Esophagus muscularis mucosa (tissue), 4 donors: ENCODE measurements at places on chromosomes 12 and 14.

- H3K36me3 ChIP-seq, result no peaks in the 10 kb centered on the region
- H3K4me3 ChIP-seq, result no peak overlapping the region
- no peak for DNase-seq
- H3K27ac ChIP-seq, result no peak overlapping the region
Observed at GRCh38 chr12:132389026-132389425, 59.6 kb upstream of the GALNT9 start.

DNA sequence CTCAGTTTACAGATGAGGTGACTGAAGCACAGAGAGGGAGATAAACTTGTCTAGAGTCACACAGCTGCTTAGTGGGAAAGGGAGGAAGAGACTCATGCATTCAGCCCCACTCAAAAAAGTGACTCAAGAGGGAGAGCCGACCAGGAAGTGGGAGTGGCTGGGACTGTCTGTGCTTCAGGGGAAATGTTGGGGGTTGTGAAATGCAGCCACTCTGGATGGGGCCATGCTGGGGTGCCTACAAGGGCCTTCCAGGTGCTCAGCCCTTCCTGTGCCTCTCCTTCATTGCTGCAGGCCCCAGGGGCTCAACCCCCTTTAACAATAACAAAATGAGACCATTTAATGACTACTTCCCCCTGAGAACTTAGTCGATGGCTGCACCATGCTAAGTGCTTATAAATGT lies 41.8 kb downstream of the CACNA1C start:
- H3K27ac ChIP-seq, result peak overlapping the region; percentile 75
- H3K4me1 ChIP-seq, result peaks cover 89% of the 10 kb centered on the region
- H3K27me3 ChIP-seq, result no peaks in the 10 kb centered on the region

DNA sequence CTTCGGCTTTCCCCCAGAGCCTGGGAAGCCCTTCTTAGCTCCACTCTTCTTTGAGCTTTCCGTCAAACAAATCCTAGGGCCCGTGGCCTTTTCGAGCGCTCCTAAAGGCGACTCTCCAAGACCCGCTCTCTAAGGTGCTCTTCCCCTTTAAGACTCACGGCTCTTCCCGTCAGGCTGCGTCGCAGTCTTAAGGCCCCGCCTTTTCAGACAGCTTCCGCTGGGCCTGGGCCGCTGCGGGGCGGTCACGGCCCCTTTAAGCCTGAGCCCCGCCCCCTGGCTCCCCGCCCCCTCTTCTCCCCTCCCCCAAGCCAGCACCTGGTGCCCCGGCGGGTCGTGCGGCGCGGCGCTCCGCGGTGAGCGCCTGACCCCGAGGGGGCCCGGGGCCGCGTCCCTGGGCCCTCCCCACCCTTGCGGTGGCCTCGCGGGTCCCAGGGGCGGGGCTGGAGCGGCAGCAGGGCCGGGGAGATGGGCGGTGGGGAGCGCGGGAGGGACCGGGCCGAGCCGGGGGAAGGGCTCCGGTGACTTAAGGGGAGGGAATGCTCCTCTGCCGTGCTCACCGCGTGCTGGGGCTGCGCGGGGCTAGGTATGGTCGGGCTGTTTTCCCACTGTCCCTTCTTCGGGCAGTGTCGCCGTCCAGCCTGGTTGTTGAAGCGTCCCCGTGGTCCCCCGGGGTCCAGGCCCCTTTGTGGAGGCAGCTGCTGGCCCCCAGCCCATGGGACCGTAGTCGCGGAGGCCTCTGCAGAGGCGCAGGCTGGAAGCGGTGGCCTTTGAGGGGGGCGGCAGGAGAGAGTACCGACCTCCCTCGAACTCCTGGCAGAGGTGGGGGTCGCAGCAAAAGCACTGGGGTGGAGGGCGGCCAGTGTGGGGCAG lies at the start of gene PEX5:
Gene PEX5 (plus strand): TSS at position 289 of the 870 bp plus-strand sequence. CDS start 692 bp downstream, outside the sequence.
- H3K36me3 ChIP-seq, result peaks cover 25% of the 10 kb centered on the region
- peak within 1 kb of the TSS; percentile 97 for H3K4me3 ChIP-seq
- peaks cover 20% of the 10 kb centered on the region for H3K4me1 ChIP-seq
- H3K27me3 ChIP-seq, result no peaks in the 10 kb centered on the region

GRCh38 chr12:73589220-73589619 lies 948.4 kb upstream of the ATXN7L3B start:
- H3K4me3 ChIP-seq, result no peak overlapping the region
- no peak overlapping the region for H3K27ac ChIP-seq
- no peak for DNase-seq
- H3K4me1 ChIP-seq, result no peaks in the 10 kb centered on the region
- no peaks in the 10 kb centered on the region for H3K36me3 ChIP-seq
- no peaks in the 10 kb centered on the region for H3K27me3 ChIP-seq

DNA sequence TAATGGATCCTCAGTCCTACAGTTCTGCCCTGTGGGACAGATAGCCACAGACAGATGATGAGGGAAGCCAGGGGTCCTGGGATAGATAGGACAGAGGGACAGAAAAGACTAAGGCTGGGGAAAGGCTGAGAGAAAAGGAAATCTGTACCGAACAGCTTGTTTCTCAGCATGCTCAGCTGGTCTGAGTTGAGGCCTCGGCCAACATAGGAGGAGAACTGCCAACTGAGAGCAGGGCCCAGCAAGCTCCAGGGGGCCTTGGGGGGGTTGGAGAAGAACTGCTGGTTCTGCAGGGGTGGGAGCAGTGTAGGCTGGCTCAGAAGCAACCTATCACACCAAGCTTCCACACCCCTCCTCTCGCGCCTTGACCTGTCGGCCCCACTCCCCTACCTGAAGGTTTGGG lies 10.1 kb downstream of the IL23A start:
- no peaks in the 10 kb centered on the region for H3K4me1 ChIP-seq
- no peaks in the 10 kb centered on the region for H3K27me3 ChIP-seq
- peaks cover 75% of the 10 kb centered on the region for H3K36me3 ChIP-seq
- no peak for DNase-seq
- H3K4me3 ChIP-seq, result no peak overlapping the region

DNA sequence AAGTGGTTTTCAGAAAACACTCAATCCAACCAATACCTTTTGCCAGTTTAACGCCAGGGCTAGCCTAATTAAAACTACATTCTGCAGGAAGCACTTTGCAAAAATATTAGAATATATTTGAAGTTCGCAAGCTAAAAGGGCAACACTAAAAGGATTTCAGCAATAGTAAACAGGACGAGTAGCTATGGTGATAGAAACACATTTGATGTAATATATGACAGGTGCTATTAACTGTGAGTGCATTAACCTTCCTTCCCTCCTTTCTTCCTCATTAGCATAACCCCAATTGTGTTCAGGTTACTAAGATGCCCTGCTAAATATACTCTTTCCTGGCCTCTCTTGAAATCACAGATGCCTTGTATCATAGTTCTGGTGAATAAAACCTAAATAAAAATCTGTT lies 85.6 kb upstream of the TMCC3 start:
- no peak overlapping the region for H3K4me3 ChIP-seq
- no peaks in the 10 kb centered on the region for H3K27me3 ChIP-seq
- H3K27ac ChIP-seq, result no peak overlapping the region
- peaks cover 3% of the 10 kb centered on the region for H3K4me1 ChIP-seq

GRCh38 chr14:62162998-62163589 lies 400.9 kb downstream of the SNAPC1 start:
- no peaks in the 10 kb centered on the region for H3K36me3 ChIP-seq
- no peak for DNase-seq
- H3K4me1 ChIP-seq, result no peaks in the 10 kb centered on the region

DNA sequence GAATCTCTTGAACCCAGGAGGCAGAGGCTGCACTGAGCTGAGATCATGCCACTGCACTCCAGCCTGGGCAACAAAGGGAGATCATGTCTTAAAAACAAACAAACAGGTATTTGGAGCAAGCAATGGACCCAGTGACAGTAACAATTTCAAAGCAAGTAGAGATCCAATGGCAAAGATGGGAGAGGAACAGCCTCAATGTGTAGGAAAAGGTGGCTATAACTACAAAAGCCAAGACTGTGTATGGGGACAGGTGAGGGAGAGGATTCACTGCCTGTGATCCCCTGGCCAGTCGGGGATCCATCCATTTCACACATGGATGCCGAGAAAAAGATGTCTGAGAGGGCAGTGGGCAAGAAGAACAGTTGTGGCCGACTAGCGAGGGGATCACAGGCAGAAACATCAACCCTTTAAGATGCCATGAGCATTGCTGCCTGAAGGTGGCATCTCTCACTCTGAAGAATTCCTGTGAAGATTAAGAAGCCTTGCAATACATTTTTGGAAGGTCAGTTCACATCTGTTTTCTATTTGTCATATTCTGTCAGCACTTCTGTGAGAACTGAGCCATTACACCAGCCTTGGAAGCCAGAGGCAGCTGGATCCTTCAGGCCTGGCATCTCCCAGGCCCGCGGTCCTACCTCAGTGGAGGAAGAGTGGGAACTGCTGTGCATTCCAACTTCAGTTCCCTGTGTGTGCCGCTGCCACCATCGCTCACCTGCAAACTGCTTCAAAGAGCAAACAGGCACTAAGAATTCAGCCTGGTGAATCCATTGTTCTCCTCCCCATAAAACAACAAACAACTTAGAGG lies 54.5 kb upstream of the FRS2 start:
- peaks cover under 1% of the 10 kb centered on the region for H3K36me3 ChIP-seq
- no peak for DNase-seq
- H3K27ac ChIP-seq, result peak overlapping the region; percentile 48
- H3K27me3 ChIP-seq, result no peaks in the 10 kb centered on the region
- no peak overlapping the region for H3K4me3 ChIP-seq

DNA sequence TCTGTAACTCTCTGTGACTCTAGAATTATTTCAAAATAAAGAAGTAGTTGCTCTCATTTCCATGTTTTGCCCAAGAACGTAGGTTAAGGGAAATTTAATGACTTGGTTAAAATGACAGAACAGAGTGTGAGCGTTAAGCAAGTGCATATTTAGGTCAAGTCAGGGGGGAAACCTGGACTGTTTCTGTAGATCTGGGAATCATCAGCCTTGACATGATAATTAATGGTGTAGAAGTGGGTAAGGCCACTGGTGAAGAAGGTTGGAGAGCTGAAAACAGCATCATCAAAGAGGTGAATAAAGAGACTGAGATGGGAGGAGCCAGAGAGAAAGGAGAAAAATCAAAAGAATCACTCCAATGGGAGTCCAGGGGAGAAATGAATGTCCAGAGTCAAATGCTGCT lies 49.4 kb upstream of the STK38L start:
- H3K27me3 ChIP-seq, result no peaks in the 10 kb centered on the region
- no peak for DNase-seq
- no peak overlapping the region for H3K4me3 ChIP-seq
- no peaks in the 10 kb centered on the region for H3K36me3 ChIP-seq

DNA sequence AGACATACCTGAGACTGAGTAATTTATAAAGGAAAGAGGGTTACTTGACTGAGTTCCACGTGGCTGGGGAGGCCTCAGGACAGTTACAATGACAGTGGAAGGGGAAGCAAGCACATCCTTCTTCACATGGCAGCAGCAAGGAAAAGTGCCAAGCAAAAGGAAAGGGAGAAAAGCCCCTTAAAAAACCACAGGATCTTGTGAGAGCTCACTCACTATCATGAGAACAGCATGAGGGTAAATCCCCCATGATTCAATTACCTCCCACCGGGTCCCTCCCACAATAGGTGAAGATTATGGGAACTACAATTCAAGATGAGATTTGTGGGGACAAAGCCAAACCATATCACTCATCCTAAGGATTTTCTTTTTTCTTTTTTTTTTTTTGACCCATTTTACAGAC lies 177.8 kb upstream of the EEA1 start:
- no peak overlapping the region for H3K27ac ChIP-seq
- no peaks in the 10 kb centered on the region for H3K36me3 ChIP-seq
- H3K27me3 ChIP-seq, result no peaks in the 10 kb centered on the region
- DNase-seq, result no peak

- no peak for DNase-seq
- H3K36me3 ChIP-seq, result no peaks in the 10 kb centered on the region
- no peaks in the 10 kb centered on the region for H3K27me3 ChIP-seq
- H3K4me3 ChIP-seq, result no peak overlapping the region
- no peak overlapping the region for H3K27ac ChIP-seq
Observed at GRCh38 chr14:55752580-55753390, 172.8 kb downstream of the KTN1 start.

DNA sequence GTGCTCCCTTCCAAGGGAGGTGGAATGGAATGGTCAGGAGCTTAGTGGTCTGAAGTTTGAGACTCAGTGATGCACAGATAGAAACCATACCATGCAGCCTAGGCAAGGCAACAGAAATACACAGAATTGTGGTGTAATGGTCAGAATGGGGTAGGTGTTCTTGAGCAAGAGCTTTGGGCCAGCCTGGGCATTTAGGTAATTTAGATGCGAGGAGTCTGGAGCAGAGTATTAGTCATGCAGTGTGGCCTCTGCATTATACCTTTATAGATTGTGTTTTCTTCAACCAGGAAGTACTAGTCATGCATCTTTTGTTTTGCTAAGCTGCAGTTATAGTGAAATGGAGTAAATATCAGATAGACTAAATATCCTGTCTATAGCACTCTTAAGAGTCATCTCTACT lies 118.3 kb downstream of the DAAM1 start:
- no peak for DNase-seq
- H3K36me3 ChIP-seq, result no peaks in the 10 kb centered on the region
- H3K4me3 ChIP-seq, result no peak overlapping the region
- peak overlapping the region; percentile 60 for H3K27ac ChIP-seq

- no peaks in the 10 kb centered on the region for H3K36me3 ChIP-seq
- H3K27me3 ChIP-seq, result no peaks in the 10 kb centered on the region
- no peak overlapping the region for H3K27ac ChIP-seq
- DNase-seq, result peak; percentile 90
- H3K4me3 ChIP-seq, result no peak overlapping the region
- H3K4me1 ChIP-seq, result peaks cover 7% of the 10 kb centered on the region
Observed at GRCh38 chr12:5392961-5393360, 38.9 kb upstream of the NTF3 start.

GRCh38 chr12:92039046-92039445 lies 106.6 kb downstream of the BTG1 start:
- peaks cover 17% of the 10 kb centered on the region for H3K4me1 ChIP-seq
- DNase-seq, result no peak
- H3K27ac ChIP-seq, result no peak overlapping the region
- no peaks in the 10 kb centered on the region for H3K36me3 ChIP-seq

GRCh38 chr14:77133720-77134338 lies 7.8 kb downstream of the ZDHHC22 start:
- H3K4me3 ChIP-seq, result no peak overlapping the region
- no peaks in the 10 kb centered on the region for H3K36me3 ChIP-seq
- H3K27ac ChIP-seq, result no peak overlapping the region
- no peak for DNase-seq
- no peaks in the 10 kb centered on the region for H3K4me1 ChIP-seq
- H3K27me3 ChIP-seq, result peaks cover 28% of the 10 kb centered on the region

- peaks cover 38% of the 10 kb centered on the region for H3K4me1 ChIP-seq
- DNase-seq, result no peak
- peak overlapping the region; percentile 97 for H3K27ac ChIP-seq
- peaks cover 25% of the 10 kb centered on the region for H3K36me3 ChIP-seq
- no peaks in the 10 kb centered on the region for H3K27me3 ChIP-seq
Observed at GRCh38 chr12:98594050-98594835, 757 bp downstream of the SLC25A3 start.

DNA sequence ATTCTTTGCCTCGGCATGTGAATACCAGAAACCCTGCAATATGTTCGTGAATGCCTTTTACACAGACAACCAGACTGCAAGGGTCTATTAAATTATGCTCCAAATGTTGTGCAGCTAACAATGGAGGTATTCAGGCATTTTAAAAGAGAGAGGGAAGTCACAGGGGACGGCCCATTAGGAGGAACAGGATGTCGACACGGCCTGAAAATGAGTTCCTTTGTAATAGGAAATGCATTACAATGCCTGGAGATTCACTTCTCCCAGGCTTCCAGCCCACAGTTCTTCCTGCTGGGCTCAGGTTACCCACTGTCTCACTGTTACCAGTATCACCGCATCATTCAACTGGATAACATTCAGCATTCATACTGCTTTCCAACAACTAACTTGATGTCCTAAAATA lies 2.5 kb downstream of the DUSP6 start:
- H3K27ac ChIP-seq, result peak overlapping the region; percentile 99
- no peaks in the 10 kb centered on the region for H3K27me3 ChIP-seq
